Stimulated activated CD8-positive, alpha-beta memory T cell treated with anti-CD3 and anti-CD28 coated beads, Interleukin-2, amount 100 ng/mL, for 1 hour (primary cell): ENCODE measurements at places on chromosomes 3 and 15.

GRCh38 chr3:170418422-170419398, at the start of gene CLDN11:
CLDN11 (plus strand) TSS chr3:170418868; CDS start chr3:170419067, 199 bp downstream.
- no peak for DNase-seq

GRCh38 chr3:172646439-172647015, 64.3 kb downstream of the NCEH1 start:
- DNase-seq, result no peak

DNA sequence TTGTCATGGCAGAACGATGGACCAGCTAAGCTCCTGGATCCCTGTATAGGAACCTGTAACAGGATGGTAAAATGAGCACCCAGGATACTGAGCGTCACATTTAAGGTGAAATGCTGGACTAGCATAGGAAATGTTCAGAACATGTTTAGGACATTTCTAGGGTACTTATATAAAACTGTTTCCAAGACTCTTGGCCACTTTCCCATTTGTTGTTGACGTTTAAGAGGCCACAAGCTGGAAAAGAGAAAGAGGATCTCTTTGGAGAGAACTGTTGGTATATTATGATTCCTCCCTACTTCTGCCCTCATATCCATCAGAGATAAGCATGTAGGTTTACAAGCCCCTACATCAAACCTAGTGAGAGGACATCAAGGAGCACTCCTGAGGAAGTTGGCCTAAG, 57.5 kb downstream of the SCN11A start:
- DNase-seq, result no peak

DNA sequence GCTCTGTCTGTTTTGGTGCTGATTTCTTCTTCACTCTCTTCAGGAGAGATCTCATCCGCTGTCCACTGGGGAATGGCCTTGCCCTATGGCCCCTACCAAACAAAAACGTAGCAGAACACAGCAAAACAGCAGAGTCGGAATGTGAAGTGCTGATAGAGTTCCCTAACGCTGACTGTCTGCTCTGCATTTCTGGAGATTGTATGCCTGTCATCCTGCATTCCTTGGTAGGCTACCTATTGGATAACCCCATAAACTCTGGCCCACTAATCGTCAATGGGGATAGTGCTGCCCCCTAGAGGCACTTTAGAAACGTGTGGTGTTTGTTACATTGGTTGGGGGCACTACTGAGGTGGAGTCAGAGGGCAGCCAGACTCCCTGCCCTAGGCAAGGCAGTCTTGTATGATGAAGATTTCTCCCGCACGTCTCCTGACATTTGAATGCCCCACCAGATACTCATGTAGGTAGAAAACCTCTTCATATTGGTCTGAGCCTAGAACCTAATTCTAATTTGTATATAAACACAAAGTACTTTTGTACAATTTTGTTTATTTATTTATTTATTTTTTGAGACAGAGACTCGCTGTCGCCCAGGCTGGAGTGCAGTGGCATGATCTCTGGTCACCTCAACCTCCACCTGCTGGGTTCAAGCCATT, 15.6 kb upstream of the MAGEF1 start:
- no peak for DNase-seq

DNA sequence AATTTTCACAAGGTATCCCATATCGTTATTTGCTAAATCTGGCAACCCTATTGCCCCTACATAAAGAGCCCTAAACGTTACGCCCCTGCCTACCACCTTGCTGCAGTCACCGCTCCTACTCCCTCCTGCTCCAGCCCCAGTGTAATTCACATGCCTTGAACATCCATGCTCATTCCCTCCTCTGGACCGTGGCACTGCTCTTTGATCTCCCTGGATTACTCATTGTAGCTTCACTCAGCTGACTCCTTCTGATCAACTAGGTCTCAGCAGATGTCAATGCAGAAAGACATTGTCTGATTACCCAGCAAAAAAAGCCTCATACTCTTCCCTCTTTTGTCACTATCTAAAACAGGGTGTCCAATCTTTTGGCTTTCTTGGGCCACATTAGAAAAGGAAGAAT, 40.7 kb upstream of the KBTBD8 start:
- DNase-seq, result no peak

GRCh38 chr3:188214442-188214841, 60.5 kb downstream of the LPP start:
- DNase-seq, result no peak

DNA sequence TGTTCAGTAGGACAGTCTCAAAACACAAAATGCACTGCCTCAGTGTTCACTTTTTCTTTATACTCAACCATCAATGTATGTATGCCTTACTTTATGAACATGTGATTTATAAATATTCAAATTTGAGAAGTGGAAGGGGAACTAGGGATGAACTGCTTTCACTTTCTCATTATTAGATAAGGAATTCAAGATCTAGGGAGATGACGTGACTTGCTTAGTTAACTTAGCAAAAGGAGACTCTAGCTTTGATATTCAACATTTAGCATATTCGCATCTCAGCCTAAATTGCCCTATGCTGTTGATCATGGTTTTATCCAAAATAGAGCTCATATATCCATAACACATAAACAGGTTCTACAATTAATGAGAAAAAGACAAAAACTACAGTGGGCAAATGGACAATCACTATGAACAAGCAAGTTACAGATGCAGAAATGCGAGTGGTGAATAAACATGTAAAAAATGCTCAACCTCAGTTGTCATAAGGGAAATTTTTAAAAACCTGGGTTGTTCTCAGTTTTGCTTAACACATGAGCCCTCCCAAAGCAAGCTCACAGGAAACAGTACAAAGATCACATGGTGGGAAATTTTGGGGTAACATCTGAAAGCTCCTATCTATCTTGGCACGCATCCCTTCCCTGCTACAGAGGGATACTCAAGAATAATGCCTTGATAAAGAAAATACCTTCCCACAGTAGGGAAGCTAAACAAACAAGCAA, 269.8 kb downstream of the THRB start:
- DNase-seq, result no peak

- no peak for DNase-seq
These were observed 10.2 kb downstream of the EDEM1 start for GRCh38 chr3:5197470-5198312.

GRCh38 chr3:180321534-180321933, 280.4 kb upstream of the TTC14 start:
- DNase-seq, result no peak

- no peak for DNase-seq
These were observed 331.5 kb upstream of the CTDSPL start for GRCh38 chr3:37530047-37530697.
